Liver (tissue), 10 donors: ENCODE measurements at places on chromosomes 7 and 10. TPM values are rescaled to one million over a fixed set of nuclear protein-coding genes. Genes with fewer than 3 reads are reported as not detected.

FZD1 gene
- 3.8 TPM for total RNA-seq

GRCh38 chr10:34172936-34173533 lies 642.1 kb downstream of the PARD3 start:
- H3K36me3 ChIP-seq: no peaks in the 10 kb centered on the region
- H3K4me3 ChIP-seq: no peak overlapping the region
- no peaks in the 10 kb centered on the region for H3K27me3 ChIP-seq
- DNase-seq: no peak
- H3K4me1 ChIP-seq: no peaks in the 10 kb centered on the region

- no peaks in the 10 kb centered on the region for H3K27me3 ChIP-seq
- H3K4me3 ChIP-seq: no peak overlapping the region
- H3K36me3 ChIP-seq: no peaks in the 10 kb centered on the region
- peaks cover 18% of the 10 kb centered on the region for H3K4me1 ChIP-seq
- H3K27ac ChIP-seq: no peak overlapping the region
Observed at GRCh38 chr10:60420991-60421894, 31.6 kb upstream of the ANK3 start.

- H3K27ac ChIP-seq: no peak overlapping the region
- no peak overlapping the region for H3K4me3 ChIP-seq
- no peak for DNase-seq
- H3K27me3 ChIP-seq: peaks cover 4% of the 10 kb centered on the region
- H3K36me3 ChIP-seq: no peaks in the 10 kb centered on the region
- H3K4me1 ChIP-seq: no peaks in the 10 kb centered on the region
Observed at GRCh38 chr7:129772646-129773280, 161.2 kb downstream of the NRF1 start.

DNA sequence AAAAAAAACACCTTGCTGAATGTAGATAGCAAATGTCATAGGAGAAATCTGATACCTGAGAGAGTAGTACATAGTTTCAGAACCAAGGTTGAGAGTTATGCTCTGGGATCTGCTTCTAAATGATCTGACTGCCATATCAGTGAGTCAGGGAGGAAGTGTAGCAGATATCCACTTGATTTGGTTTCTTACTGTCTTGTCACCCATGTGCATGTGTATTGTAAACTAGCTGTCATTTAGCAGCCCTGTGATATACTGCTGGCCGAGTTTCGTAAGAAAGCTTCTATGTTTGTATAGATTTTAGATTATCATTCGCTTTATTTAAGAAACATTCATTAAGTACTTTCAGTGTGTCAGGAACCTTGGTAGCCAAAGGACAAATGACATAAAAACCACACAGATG lies 42.0 kb downstream of the SP4 start:
- no peaks in the 10 kb centered on the region for H3K27me3 ChIP-seq
- no peaks in the 10 kb centered on the region for H3K36me3 ChIP-seq
- H3K4me1 ChIP-seq: no peaks in the 10 kb centered on the region
- H3K27ac ChIP-seq: no peak overlapping the region
- DNase-seq: no peak

- no peak for DNase-seq
- no peak overlapping the region for H3K4me3 ChIP-seq
- H3K36me3 ChIP-seq: no peaks in the 10 kb centered on the region
- H3K27ac ChIP-seq: no peak overlapping the region
- no peaks in the 10 kb centered on the region for H3K4me1 ChIP-seq
- no peaks in the 10 kb centered on the region for H3K27me3 ChIP-seq
Observed at GRCh38 chr7:109456116-109456515, 886.4 kb downstream of the DNAJB9 start.

ANXA8L1 gene
- 3.0 TPM for total RNA-seq

DNA sequence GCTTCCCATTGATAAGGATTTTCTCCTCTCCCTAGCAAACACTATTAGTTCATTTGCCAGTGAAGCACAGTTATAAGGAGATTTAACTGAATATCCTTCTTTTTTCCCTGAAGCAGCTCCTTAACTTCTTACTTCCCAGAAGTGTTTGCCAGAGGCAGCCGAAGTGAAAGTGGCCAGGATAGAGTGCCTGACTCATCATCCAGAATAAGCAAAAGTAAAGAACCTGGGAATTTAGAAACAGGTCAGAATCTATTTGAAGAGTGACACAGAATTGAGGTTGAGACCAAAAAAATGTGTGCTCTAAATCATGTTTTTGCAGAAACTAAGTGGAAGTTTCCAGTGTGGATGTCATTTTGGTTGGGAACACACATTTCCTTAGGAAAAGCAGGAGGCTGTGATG lies 249.6 kb upstream of the VWC2 start:
- no peak for DNase-seq
- no peaks in the 10 kb centered on the region for H3K36me3 ChIP-seq
- no peaks in the 10 kb centered on the region for H3K27me3 ChIP-seq
- H3K27ac ChIP-seq: no peak overlapping the region
- no peaks in the 10 kb centered on the region for H3K4me1 ChIP-seq
- H3K4me3 ChIP-seq: no peak overlapping the region
